Kidney (tissue), 22 donors: ENCODE measurements at places on chromosomes 12 and 14. TPM values are rescaled to one million over a fixed set of nuclear protein-coding genes. Genes with fewer than 3 reads are reported as not detected.
A peak's percentile ranks its signal among the peaks of the same experiment; 100 is the strongest.

DNA sequence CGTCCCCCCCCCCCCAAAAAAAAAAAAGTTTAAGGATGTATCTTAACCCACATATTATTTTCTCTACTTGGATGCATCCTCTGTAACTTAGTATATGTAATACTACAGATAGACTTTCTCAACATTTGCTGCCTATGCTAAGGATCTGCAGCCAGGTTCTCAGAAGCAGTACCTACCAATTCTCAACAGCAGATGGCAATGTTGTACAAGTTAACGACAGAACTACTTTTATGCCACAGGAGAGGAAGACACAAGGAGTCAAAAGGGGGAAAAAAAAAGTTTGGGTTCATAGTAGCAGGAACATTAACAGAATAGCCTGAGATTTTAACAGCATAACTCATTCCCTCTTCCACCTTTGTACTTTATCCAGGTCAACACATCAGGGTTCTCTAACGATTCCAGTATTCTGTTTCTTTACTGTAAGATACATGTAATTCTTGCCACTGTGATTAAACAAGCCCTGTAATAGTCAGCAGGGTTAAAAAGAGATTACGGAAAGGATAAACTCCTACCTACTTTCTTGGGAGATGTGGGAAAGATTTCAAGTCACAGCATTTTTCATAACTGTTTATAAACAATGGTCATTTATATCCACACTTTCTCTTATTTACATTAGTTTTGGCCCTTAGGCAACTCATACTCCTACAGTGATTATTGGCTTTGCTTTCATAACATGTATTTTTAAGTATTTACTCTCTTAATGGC lies 5.7 kb upstream of the NEK9 start:
- H3K4me3 ChIP-seq = no peak overlapping the region
- no peaks in the 10 kb centered on the region for H3K27me3 ChIP-seq
- peak; percentile 90 for DNase-seq
- H3K36me3 ChIP-seq = peaks cover 15% of the 10 kb centered on the region
- no peak overlapping the region for H3K27ac ChIP-seq
- no peaks in the 10 kb centered on the region for H3K4me1 ChIP-seq

GRCh38 chr14:105376521-105377440 lies 21.6 kb upstream of the TEX22 start:
- H3K4me3 ChIP-seq = no peak overlapping the region
- H3K27ac ChIP-seq = no peak overlapping the region
- no peaks in the 10 kb centered on the region for H3K27me3 ChIP-seq
- H3K36me3 ChIP-seq = peaks cover 1% of the 10 kb centered on the region
- no peak for DNase-seq

- H3K36me3 ChIP-seq = no peaks in the 10 kb centered on the region
- no peak overlapping the region for H3K27ac ChIP-seq
- H3K4me3 ChIP-seq = no peak overlapping the region
Observed at GRCh38 chr12:131402781-131403396, 308.0 kb upstream of the SFSWAP start.

DNA sequence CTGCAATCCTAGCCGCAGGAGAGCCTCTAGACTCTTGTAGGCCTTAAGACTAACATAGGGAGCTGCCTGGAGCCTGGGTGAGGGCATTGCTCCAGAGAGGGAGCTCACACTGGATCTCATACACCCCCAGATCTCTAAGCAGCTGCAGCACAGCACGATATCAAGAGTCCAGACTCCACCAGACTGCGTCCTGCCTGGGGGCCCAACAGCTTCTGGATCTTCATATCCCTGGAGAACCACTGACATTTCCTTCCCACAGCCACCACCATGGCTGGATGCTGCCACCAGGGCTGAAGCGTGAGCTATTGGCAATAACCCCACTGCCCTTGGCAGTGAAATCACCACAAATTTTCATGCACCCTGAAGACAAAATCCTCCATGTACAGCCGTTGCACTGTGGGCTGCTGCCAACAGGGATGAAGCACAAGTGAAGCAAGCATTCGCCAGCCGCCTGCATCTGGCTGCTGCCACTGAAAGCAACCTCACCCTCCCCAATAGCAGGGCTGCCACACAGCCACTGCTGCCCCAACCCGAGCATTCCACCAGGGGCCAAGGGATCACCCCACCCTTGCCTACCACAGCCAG lies 28.2 kb downstream of the CACNA2D4 start:
- H3K36me3 ChIP-seq = no peaks in the 10 kb centered on the region
- H3K27ac ChIP-seq = no peak overlapping the region
- H3K4me3 ChIP-seq = no peak overlapping the region

GRCh38 chr14:76236172-76237130 lies 84.7 kb downstream of the GPATCH2L start:
- no peak overlapping the region for H3K4me3 ChIP-seq
- no peaks in the 10 kb centered on the region for H3K27me3 ChIP-seq

- H3K4me3 ChIP-seq = no peak overlapping the region
- no peak for DNase-seq
- H3K36me3 ChIP-seq = peaks cover 41% of the 10 kb centered on the region
- H3K27me3 ChIP-seq = no peaks in the 10 kb centered on the region
- H3K4me1 ChIP-seq = no peaks in the 10 kb centered on the region
- H3K27ac ChIP-seq = no peak overlapping the region
Observed at GRCh38 chr12:14473707-14474287, 93.9 kb downstream of the PLBD1 start.

DNA sequence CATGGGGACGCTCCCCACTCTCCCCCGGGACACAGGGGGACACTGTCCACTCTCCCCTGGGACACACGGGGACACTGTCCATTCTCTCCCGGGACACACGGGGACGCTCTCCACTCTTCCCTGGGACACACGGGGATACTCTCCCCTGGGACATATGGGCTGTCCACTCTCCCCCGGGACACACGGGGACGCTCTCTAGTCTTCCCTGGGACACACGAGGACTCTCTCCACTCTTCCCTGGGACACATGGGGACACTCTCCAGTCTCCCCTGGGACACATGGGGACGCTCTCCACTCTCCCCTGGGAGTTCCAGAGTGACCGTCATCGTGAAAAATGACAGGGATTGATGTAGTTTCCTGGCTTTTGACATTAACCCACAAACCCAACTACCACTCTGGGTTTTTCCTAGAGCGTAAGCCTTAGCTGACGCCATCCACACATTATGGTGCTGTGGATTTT lies 3.0 kb upstream of the P2RX2 start:
- no peak overlapping the region for H3K4me3 ChIP-seq
- peaks cover 9% of the 10 kb centered on the region for H3K27me3 ChIP-seq
- DNase-seq = no peak
- H3K4me1 ChIP-seq = no peaks in the 10 kb centered on the region

DNA sequence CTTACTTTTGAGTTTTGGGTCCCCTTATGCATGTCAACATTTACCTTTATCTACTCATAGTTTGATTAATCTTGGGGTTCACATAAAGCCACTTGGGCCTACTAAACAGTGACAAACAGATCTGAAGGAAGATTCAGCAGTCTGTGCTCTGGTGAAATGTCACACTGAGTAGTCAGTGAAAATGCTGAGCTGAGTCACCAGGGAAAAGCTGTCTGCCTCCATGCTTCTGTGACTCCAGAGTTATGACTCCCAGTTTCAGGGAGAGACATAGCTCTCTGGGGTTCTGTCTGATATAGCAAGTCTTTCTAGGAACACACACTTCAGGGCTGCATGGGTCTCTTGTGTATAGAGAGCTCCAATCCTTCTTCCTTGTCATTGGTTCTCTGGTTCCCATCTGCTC lies 406.3 kb upstream of the FAR2 start:
- H3K27ac ChIP-seq = no peak overlapping the region
- no peaks in the 10 kb centered on the region for H3K27me3 ChIP-seq
- H3K36me3 ChIP-seq = no peaks in the 10 kb centered on the region
- H3K4me1 ChIP-seq = no peaks in the 10 kb centered on the region
- no peak overlapping the region for H3K4me3 ChIP-seq
- DNase-seq = no peak

DNA sequence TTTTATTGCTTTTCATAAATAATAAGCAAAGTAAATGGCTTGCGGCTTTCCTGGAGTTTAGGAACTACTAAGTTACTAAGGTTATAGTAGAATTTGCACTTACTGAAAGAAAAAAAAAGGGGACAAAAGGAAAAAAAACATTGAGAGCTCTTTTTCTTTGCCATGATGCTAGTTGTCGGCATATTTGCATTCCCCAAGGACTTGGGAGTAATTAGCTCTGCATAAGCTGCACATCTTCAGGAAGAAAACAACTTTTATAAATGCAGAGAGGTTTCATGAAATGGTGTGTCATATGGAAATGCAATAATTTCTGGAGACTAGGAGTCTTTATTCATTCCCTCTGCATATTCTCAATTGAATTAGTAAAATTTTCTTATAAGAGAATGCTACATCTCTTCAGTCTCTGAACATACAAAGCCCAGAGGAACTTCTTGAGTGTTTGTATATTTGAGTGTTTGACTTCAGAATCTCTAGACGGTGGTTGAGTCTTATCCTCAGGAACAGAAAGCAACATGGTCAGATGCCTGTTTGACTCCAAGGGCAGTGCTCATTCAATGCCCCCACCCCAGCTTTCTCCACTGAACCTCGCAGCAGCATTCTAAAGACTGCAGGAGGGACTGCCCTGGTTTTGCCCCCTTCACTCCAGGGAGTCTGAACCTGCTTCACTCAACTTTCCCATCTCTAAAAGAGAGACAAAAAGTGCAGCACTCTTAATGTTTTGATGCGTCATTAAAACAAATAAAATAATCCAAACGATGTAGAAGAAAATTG lies 158.9 kb upstream of the EEA1 start:
- no peak for DNase-seq
- no peaks in the 10 kb centered on the region for H3K36me3 ChIP-seq
- no peaks in the 10 kb centered on the region for H3K4me1 ChIP-seq
- no peak overlapping the region for H3K27ac ChIP-seq
- no peaks in the 10 kb centered on the region for H3K27me3 ChIP-seq
- no peak overlapping the region for H3K4me3 ChIP-seq

- H3K4me3 ChIP-seq = no peak overlapping the region
- H3K4me1 ChIP-seq = no peaks in the 10 kb centered on the region
- H3K27ac ChIP-seq = no peak overlapping the region
- no peak for DNase-seq
- H3K36me3 ChIP-seq = no peaks in the 10 kb centered on the region
- H3K27me3 ChIP-seq = no peaks in the 10 kb centered on the region
Observed at GRCh38 chr12:15253990-15254389, 32.8 kb upstream of the RERG start.

The NID2 gene
- 37.7 TPM for total RNA-seq

The HNRNPC gene
- 398 TPM for total RNA-seq

The VWF gene
- total RNA-seq = 183 TPM

The SRGAP1 gene
- total RNA-seq = 13.5 TPM
